ENCODE measurements at places on chromosomes 1 and 21.

DNA sequence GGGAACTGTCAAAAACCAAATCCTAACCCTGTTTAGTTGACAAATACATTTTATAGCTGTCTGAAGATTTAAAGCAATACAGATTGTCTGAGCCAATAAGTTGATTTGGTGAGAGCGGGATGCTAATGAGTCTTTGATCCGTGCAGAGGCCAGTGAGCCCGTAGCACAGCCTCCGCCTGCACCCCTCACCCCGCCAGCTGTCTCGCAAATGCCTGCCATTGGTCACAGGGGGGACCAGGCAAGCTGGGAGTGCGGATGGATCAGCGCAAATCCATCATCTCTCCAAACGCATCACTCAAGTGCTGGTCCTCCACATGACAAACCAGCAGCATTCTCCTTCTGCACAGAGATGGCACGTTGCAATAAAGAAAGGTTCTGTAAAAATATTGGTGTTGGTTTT lies 51.0 kb downstream of the ZBTB18 start:
- no peak for DNase-seq

- no peak for DNase-seq
Measured at GRCh38 chr1:230237009-230237370, 170.0 kb downstream of the GALNT2 start.

DNA sequence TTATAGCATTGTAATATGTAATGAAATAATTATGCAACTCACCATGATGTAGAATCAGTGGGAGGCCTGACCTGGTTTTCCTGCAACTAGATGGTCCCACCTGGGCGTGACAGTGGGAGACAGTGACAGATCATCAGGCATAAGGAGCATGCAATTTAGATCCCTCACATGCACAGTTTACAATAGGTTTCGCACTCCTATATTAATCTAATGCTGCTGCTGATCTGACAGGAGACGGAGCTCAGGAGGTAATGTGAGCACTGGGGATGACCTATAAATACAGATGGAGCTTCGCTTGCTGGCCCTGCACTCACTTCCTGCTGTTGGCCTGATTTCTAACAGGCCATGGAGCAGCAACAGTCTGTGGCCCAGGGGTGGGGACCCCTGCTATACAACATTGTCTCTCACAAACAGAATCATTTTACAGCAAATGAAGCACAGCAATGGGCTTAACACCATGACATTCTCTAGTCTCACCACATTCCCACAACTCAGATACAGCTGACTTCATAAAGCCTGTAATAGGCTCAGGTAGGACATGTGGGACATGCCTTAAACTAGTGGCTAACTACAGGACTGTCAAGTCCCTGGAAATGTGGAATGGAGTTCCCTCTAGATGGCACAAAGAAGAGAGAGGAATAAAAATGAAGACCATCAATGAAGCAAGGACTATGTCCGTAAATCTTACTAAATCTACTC lies 40.7 kb upstream of the SLC5A9 start:
- DNase-seq: no peak

GRCh38 chr1:50415235-50416149 lies 7.8 kb downstream of the DMRTA2 start:
- no peak for DNase-seq

DNA sequence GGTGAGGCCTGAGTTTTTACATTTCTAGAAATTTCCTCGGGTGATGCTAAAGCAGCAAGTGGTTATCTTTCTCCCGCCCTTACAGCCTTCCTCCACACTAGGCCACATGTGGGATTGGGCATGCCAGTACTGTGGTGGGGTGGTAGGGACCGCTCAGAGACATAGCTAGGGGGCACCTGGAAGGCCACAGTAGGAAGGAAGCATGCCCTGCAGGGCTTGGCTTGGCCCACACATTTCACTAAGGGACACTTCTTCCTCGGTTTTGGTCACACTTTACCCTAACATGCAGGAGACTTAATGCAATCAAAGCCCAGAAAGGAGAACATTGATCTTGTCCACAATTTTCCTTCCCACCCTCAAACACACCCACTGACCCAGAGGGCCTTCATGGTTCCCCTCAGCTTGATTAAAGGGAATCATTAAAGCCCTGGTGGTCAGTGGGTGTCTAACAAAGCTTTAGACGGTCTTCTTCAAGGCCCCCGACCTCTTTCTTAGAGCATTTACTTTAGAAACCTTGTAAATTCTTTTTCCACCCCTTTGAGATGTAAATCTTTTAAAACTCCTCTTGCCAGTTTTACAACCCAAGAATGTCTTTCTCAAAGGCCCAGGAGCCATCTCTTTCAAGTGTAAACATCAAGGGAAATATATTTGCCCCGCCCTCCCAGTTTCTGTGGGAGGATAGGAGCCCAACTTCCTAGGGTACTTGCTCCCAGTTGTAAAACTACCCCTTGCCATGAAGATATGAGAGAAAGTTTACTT lies 246.4 kb upstream of the PTBP2 start:
- no peak for DNase-seq

DNA sequence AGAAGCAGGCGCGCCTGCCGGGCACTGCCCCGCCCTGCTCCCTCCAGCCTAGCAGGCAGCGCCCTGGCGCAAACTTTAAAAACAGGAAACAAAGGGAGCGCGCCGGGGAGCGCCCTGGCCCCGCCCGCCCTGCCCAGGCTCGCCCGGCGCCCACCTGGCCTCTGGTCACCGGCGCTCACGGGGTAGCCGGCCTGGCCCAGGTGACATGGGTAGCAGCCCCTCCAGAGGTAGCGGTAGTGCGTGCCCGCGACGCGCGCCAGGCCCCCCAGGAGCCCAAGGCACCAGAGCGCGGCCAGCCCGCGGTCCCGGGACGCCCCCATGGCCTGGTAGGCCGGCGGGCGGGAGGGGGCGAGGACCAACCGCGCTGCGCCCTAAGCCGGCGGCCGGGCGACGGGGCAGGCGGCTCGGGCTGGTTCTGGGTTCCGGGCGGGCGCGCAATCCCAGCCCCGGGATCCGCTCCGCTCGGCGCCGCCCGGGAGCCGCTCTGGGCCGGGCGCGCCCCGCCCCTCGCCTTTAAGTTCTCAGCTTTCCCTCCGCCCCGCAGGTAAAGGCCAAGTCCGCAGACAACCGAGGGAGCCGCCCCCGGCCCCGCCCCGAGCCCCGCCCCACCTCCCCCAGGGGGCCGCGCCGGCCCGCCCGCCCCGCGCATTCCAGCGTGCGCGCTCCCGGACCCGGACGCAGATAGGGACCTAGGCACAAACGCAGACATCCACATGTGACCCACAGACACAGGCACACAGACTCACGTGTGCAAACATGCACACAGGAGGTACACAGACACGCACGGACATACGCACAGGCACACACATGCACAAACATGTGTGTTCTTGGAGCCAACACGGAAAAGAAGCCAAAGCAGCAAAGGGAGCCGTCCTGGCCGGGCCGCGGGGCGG lies 76.7 kb downstream of the ARHGEF16 start:
- DNase-seq: peak; percentile 66

DNA sequence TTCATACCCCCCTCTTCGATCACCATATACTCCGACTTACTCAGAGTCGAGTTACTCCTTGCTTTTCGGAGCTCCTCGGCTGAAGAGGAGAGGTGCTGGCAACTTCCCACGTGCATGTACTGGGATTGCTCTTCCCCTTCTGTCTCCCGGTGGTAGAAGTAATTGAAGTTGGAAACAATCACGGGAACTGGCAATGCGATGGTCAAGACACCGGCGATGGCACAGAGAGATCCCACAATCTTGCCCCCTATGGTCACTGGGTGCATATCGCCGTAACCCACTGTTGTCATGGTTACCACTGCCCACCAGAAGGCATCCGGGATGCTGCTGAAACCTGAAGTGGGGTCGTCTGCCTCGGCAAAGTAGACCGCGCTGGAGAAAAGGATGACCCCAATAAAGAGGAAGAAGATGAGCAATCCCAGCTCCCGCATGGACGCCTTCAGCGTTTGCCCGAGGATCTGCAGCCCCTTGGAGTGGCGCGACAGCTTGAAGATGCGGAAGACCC lies 1.5 kb downstream of the KCNA3 start:
- no peak for DNase-seq

- no peak for DNase-seq
Measured at GRCh38 chr1:207423560-207424292, 30.4 kb upstream of the CR2 start.

DNA sequence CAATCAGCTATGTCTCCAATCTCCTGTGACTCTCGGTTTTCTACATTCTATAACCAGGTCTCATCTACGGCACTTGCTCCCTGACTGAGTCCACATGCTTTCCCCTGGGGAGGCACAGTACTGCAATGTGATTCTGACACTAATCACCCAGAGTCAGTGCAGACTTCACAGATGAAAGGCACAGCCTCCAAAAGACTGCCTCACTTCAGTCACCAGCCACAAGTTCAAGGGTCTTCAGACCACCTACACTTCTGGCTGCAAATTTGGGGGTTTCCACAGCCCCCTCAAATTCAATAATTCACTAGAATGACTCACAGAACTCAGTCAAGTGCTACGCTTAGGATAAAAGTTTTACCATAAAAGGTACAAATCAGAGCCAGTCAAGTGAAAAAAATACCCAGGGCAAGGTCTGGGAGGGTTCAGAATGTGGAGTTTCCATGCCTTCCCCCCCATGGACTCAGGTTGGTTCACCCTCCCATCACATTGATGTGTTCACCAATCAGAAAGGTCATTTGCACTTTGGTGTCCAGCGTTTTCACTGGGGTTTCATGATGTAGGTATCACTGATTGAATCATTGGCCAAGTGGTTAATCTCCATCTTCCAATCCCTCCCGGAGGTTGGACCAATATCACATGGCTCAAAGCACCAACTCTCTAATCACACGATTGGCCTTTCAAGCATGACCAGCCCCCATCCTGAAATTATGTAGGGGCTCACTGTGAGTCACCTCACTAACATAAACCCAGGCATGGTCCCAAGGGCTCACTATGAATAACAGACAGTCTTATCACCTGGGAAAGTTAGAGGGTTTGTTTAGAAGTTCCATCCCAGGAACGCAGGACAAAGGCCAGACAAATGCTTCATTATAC lies 182.9 kb upstream of the CAMK1G start:
- DNase-seq: no peak

DNA sequence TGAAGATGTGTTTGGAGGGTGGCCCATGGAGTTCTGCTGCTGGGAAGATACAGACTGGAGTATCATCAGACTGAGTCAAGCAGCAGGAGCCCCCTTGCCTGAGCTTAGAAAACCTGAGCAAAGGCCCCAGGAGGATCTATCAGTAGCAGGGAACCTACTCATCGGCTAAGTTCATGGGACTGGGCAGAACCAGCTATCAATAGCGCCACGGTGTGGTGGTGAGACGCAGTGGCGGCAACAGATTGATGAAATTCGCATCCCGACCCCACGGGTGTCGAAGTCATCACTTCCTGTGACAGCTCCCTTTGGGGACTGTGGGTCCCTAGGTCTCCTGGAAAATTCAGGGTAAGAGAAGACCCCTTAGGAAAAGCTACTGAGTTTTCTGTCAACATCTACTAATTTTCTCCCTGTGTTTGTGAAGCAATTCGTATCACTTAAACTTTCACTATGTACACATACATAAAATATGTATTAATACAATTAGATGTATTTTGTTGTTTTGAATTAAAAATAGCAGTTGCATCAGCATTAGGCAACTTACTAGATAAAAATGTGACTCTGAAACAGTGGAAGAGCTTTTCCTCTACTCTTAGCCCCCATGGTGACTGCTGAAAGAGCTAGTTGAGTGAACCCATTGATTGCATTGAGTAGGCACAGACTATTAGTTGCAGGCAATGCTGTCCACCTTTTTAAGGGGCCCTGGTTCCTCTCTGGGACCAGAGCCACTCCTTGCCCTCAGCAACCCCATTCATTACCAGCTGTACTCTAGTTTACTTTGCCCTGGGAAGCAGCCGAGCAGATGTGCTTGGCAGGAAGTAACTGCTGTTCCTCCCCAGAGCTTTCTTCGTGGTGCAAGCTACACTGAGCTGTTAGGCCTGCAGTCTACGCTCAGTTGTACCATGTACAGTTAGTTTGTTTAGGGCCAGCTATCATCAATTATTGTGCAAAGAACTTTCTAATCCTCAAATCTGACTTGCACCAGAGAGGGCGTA lies 7.3 kb upstream of the CACNA1S start:
- DNase-seq: peak; percentile 14

- DNase-seq: no peak
Measured at GRCh38 chr1:83725735-83726360, 273.1 kb downstream of the TTLL7 start.

- no peak for DNase-seq
Measured at GRCh38 chr1:201715801-201716741, 112.9 kb upstream of the IPO9 start.

GRCh38 chr21:27425574-27425973 lies 458.7 kb upstream of the ADAMTS5 start:
- DNase-seq: no peak

DNA sequence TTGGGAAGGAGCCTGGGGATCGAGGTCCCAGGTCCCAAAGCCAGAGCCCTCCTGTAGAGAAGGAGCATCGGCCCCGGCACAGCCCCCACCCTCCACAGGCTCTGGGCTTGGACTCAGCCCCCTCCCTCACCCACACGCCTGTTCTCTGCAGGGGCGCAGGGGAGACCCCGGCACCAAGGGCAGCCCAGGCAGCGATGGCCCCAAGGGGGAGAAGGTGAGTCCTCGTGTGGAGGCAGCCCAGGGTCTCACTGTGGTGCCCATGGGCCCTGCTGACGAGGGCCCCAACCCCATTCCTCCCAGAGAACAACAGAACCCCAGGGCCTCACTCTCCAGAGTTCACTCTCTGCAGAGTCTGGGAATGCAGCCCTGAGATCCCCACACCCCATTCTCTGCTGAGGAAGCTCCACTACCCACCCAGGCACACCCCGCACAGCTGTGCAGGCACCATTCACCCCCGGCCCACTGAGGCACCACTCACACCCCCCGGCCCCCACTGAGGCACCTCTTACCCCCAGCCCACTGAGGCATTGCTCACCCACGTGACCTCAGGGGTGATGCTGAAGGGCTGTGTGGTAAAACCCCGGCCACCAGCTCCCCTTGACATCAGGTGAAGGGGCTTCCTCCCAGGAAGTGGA lies 21.8 kb downstream of the COL6A2 start:
- no peak for DNase-seq

- no peak for DNase-seq
Measured at GRCh38 chr21:35674091-35674671, 386.1 kb downstream of the SETD4 start.

GRCh38 chr1:180494370-180494769 lies 8.0 kb downstream of the ACBD6 start:
- DNase-seq: no peak

DNA sequence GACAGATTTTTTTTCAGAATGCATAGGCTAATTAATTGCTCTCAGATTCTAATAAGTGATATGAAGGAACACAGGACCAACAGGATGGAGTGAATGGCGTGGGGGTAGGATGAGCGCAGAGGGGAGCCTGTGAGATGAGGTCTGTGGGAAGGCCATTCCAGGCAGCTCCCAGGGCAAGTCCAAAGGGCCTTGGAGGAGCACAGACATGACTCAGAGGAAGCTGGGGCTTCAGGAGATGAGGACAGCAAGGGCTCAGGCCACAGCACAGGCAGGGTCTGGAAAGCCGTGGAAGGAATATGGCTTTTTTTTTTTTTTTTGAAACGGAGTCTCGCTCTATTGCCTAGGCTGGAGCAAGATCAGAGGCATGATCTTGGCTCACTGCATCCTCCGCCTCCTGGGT lies 35.1 kb downstream of the FMN2 start:
- no peak for DNase-seq
